NCI-H1092 (cell line): ENCODE measurements at places on chromosomes 6 and 20.

GRCh38 chr6:166760288-166760687, 133.2 kb upstream of the RPS6KA2 start:
- no peak for DNase-seq

DNA sequence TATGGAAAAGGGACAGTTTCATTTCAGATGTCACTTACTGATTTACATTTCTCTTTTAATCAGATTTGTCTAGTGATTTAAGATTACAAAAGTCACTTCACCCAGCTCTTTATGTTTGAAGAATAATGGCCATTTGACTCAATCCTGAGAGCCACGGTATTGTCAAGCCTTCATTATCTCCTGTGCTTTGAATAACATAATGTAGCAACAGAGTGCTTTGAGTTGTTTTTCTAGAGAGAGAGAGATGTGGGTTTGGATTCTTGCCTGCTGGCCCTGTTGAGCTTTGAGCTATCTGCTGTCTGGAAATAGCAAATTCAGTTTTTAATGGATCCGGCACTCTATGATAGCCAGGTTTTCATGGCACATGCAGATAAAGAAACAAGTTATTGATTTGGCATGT, 478.4 kb upstream of the SOX4 start:
- peak; percentile 78 for DNase-seq

DNA sequence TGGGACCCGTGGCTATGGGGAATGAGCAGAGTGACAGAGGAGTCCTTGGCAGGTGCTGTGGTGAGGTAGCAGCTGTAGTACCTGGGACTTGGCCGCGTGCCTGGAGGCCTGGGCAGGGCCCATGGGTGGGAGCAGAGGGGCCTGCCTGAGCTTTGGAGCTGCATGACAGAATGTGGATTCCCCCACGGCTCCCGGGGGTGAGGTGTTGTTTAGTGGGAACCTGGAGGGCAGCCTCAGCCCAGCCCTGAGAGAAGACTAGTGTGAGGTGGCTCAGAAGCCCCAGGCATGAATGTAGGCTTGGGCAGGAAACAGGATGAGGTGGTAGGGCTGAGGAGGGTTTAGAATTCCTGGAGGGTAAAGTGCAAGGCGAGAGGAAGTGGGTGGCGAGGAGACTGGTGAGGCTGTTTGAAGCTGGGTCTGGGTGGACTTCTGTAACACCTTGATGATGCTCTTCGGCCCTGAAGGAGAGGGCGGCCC, 86.5 kb upstream of the SCP2D1 start:
- peak; percentile 22 for DNase-seq

DNA sequence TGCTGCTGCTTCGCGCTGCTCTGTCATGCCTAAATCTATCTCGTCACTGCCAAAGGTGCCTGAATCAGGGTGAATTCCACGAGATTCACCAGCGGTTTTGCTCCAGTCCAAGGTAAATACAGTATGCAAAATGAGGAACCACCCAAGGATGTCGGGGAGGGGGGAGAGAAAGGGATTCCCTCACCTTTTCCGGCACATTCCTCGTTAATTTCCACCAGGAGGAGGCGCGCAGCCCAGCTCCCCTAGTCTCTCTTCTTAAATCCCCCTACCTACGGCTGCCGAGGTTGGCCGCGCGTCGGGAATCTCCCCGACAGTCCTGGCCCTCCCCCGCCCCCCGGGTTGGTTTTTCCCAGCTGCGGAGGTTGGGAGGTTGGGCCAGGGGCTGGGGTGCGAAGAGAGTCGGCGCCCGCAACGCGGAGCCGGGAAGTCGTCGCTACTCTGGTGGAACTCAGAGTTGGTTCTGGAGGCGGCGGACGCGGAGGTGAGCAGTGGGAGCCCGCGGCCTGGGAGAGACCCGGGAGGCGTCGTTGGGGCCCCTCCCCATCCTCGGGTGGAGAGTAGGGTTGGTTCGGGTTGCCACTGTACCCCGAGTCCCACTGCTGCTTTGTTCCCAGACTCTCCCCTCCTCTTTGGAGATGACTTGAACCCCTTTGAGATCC, at the start of gene TPBG:
TSS of gene TPBG (plus strand) at position 390 of the 659 bp plus-strand sequence. CDS start 1,145 bp downstream, outside the sequence.
- no peak for DNase-seq

GRCh38 chr6:129262661-129263060, 379.7 kb downstream of the LAMA2 start:
- no peak for DNase-seq

DNA sequence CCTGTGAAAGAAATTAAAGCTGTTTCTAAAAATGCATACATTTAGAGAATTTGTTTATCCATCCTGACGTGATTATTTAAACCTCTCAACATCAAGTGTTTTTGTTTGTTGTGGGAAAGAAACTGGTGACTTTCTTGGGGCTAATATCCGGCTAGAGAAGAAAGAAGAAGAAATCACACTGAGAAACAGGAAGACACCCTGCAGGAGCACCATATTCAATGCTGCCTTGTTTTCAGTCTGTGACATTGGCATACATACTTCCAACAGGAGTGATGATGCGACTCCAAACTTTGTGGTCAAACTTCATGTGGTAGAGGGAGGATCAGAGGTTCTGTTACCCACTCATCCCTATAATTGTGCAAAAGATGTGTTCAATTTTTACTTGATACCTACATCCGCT, 997.6 kb upstream of the CITED2 start:
- no peak for DNase-seq

DNA sequence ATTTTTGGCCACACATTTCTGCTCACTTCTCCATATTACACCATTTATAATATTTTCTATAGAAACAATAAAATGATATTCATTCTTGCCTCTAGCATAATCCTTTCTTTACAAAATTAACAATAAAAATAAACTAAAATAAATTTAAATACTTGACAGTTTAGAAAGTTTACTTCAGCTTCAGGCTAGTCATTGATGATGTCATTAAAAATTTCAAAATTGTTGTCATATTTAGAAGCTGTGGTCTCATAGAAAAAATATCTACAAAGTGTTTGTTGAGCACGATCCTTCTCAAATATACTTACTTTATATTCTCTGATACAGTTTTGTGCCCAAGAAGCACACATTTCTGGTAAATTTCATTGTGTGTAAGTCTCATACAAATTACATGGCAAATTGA, 717.4 kb upstream of the CITED2 start:
- DNase-seq, result no peak

- no peak for DNase-seq
Measured at GRCh38 chr20:10565191-10565921, 108.4 kb downstream of the JAG1 start.

DNA sequence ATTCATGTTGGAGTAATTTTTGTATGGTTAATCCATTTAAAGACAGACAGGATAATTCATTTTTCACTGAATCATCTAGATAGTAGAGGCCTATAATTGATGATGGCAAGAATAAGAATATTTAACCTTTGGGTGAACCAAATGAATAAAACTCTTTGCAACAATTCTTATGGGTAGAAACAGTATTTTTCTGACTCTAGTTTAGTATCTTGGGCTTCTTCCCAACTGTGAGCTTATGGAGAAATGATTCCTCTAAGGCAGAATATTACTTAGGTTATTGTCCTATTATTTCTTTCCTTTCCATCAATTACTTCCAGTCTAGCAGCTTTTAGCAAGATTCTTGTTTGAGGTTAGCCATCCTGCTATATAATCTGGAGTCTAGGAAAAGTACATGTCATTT, 734.9 kb upstream of the FLRT3 start:
- DNase-seq, result no peak

DNA sequence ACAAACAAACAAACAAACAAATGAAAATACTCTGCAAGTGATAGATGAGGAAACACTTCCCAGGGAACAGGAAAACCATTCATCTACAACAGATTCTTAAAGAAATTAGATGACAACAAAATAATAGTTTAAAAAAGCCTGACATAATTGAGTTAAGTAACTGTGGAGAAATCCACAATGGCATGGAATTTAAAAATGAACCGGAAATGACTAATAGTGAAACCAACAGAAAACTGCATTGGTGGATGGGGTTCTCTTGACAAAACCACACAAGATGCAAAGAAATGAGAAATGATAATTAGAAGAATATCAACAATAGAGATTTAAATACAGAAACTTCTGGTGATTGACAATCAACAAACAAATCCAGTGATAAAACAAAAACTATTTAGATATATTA, 785.6 kb downstream of the QKI start:
- no peak for DNase-seq

GRCh38 chr6:106630366-106630765, 988 bp downstream of the QRSL1 start:
- DNase-seq, result no peak

DNA sequence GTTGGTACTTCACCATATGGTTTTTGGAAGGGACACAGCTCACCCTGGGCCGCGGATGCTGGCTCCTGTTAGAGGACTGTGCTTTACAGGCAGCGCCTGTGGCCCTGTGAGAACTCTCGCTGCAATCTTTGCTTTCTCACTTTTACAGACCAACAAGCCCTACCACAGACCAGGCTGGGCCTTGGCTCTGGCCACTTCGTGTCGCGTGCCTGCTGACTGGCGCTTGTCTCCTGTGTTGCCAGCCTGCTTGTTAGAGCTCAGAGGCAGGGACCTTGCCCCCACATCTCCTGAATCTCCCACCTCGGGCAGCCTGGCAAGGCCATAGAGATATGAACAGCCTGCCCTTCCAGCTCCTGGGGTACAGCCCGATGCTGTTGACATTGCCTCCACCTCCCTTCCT, 56.1 kb downstream of the SYNJ2 start:
- no peak for DNase-seq
